Pulmonary artery endothelial cell (primary cell): ENCODE measurements at places on chromosomes 1 and 21. TPM values are rescaled to one million over a fixed set of nuclear protein-coding genes. Genes with fewer than 3 reads are reported as not detected.

Gene UTS2
- not detected in 2 replicates for total RNA-seq

Gene KIF17
- total RNA-seq = 0.13 TPM in 1 of 2 replicates, not detected in the other

DNA sequence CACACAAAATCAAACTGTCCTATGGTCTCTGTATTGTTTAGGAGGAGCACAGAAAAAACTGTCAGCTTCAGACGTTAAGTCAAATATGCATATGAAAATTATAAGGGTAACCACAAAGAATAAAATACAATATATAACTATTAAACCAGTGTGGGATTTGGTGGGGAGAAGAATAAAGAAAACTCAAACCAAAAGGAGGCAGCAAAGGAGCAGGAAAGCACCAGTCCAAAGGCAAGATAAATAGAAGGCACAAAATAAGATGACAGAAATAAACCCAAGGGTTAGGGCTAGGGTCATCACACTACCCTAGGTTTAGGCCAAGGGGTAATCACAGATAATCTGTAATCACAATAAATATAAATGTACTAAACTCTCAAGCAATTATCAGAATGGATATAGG, 32.8 kb downstream of the DLGAP3 start:
- no peak for DNase-seq

GRCh38 chr21:41370840-41371684, 9.2 kb downstream of the MX2 start:
- DNase-seq = no peak

DNA sequence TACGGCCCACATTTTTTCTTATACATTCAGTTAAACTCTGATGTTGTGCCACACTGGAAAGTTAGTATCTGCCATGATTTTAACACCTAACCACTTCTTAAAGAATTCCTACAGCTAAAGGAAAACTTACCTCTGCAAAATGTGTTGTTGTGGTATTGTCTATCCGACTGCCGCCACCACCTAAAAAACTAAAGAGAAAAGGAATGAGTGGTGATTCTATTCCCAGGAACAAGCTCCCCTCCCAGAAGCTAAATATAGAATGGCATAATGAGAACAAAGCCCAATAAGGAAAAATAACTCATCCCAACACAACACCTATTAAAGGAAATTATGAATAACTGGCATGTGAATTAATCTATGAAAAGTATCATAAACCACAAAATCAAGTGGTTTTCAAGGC, 39.5 kb downstream of the RNF115 start:
- DNase-seq = no peak

DNA sequence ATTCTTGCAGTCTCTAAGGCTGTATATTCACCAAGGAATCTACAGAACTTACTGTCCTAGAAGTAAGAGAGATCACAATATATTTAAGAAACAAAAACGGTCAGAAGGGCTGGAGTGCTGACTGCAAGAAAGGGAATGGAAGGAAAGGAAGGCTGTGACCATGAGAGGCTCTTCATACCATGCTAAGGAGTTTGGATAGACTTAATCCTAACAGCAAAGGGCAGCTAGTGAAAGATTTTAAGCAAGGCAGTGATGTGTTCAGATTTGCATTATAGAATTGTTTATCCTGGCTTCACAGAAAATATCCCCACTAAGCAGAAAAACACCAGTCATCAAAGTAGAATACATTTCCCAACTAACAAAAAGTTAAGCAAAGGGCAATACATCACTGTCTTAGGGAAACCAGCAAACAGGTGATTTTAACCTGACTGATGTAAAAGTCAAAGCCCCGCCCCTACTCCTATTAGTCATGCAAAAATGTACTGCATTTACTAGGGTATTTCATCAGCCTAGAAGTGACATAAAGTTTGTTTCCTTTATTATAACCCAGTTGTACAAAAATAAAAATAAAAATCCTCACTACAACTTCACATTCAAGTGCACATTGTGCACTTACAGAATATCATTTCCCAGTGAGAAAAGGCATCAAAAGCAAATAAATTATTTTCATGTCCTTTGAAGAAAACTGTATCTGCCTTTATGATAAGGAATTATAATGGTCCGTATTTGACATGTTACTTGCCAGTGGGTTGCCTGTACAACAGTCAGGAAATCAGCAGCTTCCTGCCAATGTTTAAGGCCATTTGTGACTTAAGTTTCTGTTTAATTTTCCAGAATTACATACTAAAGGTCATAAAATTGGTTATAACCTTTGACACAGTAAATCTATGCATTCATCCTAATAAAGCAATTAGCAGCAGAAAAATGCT, 17.2 kb downstream of the JAK1 start:
- no peak for DNase-seq

GRCh38 chr1:247118946-247119446, 14.8 kb upstream of the ZNF669 start:
- no peak for DNase-seq
